Psoas muscle (tissue), 8 donors: ENCODE measurements at places on chromosomes 2 and 18. TPM values are rescaled to one million over a fixed set of nuclear protein-coding genes. Genes with fewer than 3 reads are reported as not detected.

- no peaks in the 10 kb centered on the region for H3K4me1 ChIP-seq
- no peaks in the 10 kb centered on the region for H3K27me3 ChIP-seq
- H3K4me3 ChIP-seq = no peak overlapping the region
- no peak for DNase-seq
- H3K27ac ChIP-seq = no peak overlapping the region
Observed at GRCh38 chr2:122412360-122412759, 656.9 kb downstream of the TSN start.

DNA sequence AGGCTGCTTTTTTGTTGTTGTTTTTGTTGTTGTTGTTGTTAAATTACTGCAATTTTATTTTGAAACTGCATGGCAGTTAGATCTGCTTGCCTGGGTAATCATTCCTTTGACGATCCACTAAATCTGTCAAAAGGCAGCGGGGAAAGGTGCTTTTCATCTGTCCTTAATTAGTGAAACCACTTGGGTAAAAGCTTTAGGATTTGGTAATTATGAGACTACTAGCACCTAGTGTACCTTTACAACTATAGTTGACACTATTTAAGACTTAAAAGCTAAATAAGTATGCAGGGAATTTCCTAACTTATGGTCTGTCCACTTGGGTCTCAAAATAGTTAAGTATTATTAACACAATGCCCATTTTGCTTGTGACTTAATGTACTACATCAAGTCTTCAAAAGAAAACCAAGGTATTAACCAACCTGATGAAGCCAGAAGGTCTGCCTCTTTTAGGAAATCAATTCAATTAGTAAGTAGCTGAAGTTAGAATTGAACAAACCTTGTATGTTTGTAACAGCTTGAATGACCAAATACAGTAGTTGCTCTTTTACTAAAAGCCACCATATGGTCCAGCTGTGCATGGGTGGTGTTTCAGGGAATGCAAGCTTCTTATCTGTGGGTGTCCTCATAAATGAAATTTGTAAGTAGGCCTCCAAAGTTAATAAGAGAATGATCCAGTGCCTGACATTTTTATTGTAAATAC lies 44.8 kb downstream of the NAB1 start:
- no peak for DNase-seq
- H3K36me3 ChIP-seq = peaks cover 2% of the 10 kb centered on the region
- no peak overlapping the region for H3K27ac ChIP-seq
- H3K27me3 ChIP-seq = no peaks in the 10 kb centered on the region
- no peak overlapping the region for H3K4me3 ChIP-seq

DNA sequence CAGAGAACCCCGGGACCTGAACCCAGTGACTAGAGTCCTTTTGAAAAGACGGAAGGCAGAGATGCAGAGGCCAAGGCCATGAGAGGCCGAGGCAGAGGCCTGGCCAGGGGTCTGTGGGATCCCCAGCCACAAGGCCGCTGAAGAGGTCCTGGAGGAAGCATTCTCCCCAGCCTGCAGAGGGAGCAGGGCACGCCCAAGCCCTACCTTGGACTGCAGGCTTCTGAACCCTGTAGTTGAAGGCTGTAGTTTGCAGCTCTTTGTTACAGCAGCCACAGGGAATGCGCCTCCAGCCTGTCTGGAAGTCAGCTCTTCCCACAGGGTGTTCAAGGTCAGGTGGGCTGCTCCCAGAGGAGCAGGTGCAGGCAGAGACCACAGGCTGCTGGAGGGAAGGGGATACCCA lies 22.1 kb upstream of the PXDN start:
- DNase-seq = no peak
- no peak overlapping the region for H3K4me3 ChIP-seq
- H3K36me3 ChIP-seq = no peaks in the 10 kb centered on the region
- H3K27me3 ChIP-seq = no peaks in the 10 kb centered on the region
- H3K4me1 ChIP-seq = no peaks in the 10 kb centered on the region
- no peak overlapping the region for H3K27ac ChIP-seq

The PROC gene
- not detected for total RNA-seq

DNA sequence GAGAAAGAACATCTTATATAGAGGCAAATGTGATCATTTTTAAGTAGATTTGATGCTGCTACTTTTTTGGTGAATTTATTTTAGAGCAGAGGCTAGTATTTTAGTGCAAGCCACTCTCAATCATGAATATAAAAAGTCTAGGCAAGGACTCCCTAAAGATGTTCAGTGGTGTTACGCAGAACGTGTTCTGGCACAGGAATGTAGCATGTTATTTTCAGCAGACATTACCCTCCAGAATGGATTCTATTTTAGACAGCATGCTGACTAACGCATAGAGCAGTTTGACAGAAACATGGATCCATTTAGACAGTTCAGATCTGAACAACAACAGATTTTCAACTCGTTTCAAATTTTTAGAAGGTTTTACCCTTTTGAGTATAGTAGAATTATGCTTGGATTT lies 54.1 kb downstream of the DSC3 start:
- no peaks in the 10 kb centered on the region for H3K4me1 ChIP-seq
- no peak for DNase-seq
- no peak overlapping the region for H3K4me3 ChIP-seq
- no peaks in the 10 kb centered on the region for H3K36me3 ChIP-seq

The VWA3B gene
- total RNA-seq = not detected

- no peak overlapping the region for H3K27ac ChIP-seq
- H3K36me3 ChIP-seq = no peaks in the 10 kb centered on the region
- H3K4me3 ChIP-seq = no peak overlapping the region
- no peaks in the 10 kb centered on the region for H3K27me3 ChIP-seq
- peaks cover 15% of the 10 kb centered on the region for H3K4me1 ChIP-seq
Observed at GRCh38 chr2:230872968-230873660, 8.4 kb downstream of the ITM2C start.

The CFC1 gene
- total RNA-seq = not detected

The C2orf72 gene
- not detected for total RNA-seq

GRCh38 chr2:108917526-108917925 lies 71.5 kb downstream of the EDAR start:
- no peaks in the 10 kb centered on the region for H3K36me3 ChIP-seq
- H3K27ac ChIP-seq = no peak overlapping the region
- no peak for DNase-seq

GRCh38 chr2:27822049-27822448 lies 50.5 kb downstream of the MRPL33 start:
- peak overlapping the region; percentile 74 for H3K27ac ChIP-seq
- peaks cover 14% of the 10 kb centered on the region for H3K4me1 ChIP-seq
- no peaks in the 10 kb centered on the region for H3K36me3 ChIP-seq

DNA sequence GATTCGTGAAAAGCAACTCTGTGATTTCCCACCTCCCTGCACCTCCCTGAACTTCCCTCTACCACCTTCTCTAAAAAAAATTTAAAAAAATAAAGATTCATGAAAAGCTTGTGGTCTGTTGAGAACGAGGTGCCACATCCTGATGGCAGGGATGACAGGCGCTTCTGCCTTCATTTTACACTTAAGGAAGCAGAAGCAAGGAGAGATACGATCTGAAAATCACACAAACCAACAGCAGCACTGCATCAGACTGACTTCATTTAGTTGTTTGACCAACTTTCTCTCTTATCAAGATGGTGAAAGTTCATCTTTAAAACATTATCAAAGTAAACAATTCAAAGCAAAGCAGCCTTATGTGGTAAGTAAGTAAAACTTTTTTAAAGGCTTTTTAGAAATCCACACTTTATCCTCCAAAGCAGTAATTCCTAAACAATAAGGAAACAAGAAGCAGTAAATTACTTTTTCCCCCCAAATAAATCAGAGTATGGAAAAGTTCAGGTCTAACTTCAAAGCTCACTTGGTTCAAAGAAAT lies 15.5 kb downstream of the WDFY1 start:
- peak overlapping the region; percentile 68 for H3K27ac ChIP-seq
- no peaks in the 10 kb centered on the region for H3K27me3 ChIP-seq
- peaks cover 40% of the 10 kb centered on the region for H3K4me1 ChIP-seq
- H3K36me3 ChIP-seq = no peaks in the 10 kb centered on the region

The TMEM200C gene
- total RNA-seq = 0.08 TPM

DNA sequence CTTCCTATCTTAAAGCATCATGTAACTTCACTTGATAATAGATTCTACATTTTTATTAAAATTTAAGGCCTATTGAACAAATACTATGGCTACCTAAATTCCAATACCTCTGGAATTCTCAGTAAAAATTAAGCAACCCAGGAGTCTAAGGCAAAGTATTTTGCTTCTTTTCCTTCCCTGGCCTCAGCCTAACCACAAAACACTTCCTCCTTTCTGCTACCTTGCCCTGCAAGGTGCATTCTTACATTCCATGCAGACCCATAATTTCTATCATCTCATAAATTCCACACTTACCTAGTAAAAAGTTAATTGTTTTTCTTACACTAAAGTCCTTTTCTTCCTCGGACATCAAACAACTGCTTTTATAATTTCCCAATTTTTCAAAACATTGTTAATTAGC lies 3.7 kb downstream of the MBOAT2 start:
- H3K4me1 ChIP-seq = no peaks in the 10 kb centered on the region
- no peaks in the 10 kb centered on the region for H3K36me3 ChIP-seq
- H3K4me3 ChIP-seq = no peak overlapping the region
- DNase-seq = no peak

The FAP gene
- total RNA-seq = 2.2 TPM

The DCC gene
- not detected for total RNA-seq

- no peak overlapping the region for H3K4me3 ChIP-seq
- peaks cover 36% of the 10 kb centered on the region for H3K4me1 ChIP-seq
- peaks cover 5% of the 10 kb centered on the region for H3K36me3 ChIP-seq
- peak overlapping the region; percentile 66 for H3K27ac ChIP-seq
- DNase-seq = peak; percentile 56
Observed at GRCh38 chr2:63888490-63889402, 47.0 kb downstream of the UGP2 start.
